ENCODE measurements at places on chromosomes 16 and 17.

- peak; percentile 19 for DNase-seq
Measured at GRCh38 chr17:48628649-48629410, 2.7 kb upstream of the HOXB9 start.

DNA sequence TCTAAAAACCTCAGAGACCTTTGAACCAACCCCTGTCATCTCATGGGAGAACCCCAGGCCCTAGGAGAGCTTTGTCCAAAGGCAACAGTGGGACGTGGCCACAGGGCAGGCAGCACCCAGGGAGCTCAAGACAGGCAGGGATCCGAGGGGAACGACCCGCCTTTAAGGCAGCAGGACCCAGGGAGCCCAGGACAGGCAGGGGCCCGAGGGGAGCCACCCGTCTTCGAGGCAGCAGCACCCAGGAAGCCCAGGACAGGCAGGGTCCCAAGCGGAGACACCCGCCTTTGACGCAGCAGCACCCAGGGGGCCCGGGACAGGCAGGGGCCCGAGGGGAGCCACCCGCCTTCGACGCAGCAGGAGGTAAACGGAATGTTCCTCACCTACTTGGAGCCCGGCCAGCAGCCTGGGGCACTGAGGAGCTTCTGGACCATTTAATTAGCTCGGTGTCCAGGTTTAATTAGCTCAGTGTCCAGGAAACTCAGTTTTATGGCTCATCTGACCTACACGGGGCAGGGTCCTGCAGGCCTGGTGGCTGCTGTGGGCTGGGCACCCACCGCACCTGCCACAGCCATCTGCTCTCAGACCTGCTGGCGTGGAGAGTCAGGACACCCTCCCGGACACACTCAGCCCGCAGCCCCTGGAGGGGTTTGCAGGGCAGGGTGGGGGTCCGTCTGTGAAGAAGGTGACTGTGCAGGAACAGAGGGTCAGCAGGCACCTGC is 24.4 kb downstream of the PIEZO1 start:
- DNase-seq, result no peak

- no peak for DNase-seq
Measured at GRCh38 chr16:80324371-80324770, 216.4 kb upstream of the DYNLRB2 start.

DNA sequence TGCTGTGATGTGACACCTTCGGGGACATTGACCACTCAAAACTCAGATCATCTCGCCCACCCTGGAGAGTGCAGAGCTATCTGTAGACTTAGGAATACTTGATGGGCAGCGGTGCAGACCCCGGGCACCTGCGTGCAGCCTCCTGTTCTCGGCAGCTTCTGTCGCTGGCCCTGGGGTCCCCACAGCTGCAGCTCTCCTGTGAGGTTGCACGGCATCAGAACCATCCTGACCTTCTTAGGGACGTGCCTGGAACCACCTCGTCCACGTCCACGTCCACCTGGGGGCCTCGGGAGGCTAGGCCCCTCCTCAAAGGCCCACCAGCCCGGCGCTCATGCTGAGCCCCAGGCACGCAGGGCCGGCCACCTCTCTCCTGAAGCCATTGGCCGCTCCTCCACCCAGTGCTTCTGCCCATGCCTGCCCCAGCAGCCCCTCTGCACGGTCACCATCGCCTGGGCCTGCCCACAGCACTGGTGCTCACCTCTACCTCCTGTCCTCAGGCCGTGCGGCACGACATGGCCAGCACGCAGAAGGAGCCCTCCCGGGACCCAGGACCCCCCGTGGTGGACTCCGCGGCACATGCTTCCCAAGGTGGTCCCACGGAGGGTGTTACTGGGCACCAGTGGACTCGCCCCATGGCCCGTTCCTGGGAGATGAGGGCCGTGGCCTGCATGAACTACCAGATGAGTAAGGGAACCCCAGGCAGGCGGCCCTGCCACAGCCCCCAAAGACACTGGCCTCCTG is 2.3 kb upstream of the WFIKKN1 start:
- DNase-seq, result no peak

DNA sequence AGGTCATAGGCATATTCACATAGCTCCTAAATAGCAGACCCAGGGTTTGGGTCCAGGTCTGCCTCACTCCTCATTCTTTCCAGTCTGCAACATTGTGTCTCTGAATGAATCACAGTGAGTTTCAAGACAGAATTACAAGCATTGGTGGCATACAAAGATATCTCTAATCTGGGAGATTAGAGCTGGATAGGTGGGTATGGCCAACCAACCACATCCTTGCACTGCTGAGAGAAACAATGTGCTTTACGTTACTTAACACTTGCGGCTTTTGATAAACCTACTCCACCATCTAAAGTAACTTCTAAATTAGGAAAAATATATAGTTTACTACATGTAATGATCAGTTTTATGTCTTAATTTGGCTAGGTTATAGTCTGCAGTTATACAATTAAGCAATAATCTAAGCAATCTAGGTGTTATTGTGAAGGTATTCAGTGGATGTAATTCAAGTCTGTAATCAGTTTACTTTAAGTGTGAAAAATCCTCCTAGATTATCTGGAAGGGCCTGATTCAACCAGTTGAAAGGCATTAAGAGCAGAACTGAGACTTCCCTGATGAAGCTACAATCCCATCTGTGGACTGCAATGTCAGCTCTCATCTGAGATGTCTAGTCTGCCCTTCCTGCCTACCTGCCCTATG is 26.7 kb downstream of the CDH11 start:
- DNase-seq, result no peak

DNA sequence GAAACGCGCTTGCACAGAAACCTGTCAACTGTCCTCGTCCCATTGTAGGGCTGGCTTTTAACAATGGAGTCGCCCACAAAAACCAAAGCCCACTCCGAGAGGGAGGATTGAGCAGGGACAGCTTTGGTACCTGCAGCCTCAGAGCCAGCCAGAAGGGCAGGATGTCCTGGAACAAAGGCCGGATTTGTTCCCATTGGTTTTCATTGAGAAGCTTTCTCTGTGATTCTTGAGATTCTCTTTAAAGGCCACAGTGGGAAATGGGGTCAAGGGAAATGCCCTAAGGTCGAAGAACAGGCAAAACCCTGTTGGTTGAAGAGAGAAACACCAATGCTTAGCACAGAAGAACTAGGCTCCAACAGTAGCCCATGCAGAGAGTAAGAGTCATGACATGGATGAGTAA is 65.4 kb downstream of the C16orf78 start:
- DNase-seq, result no peak

DNA sequence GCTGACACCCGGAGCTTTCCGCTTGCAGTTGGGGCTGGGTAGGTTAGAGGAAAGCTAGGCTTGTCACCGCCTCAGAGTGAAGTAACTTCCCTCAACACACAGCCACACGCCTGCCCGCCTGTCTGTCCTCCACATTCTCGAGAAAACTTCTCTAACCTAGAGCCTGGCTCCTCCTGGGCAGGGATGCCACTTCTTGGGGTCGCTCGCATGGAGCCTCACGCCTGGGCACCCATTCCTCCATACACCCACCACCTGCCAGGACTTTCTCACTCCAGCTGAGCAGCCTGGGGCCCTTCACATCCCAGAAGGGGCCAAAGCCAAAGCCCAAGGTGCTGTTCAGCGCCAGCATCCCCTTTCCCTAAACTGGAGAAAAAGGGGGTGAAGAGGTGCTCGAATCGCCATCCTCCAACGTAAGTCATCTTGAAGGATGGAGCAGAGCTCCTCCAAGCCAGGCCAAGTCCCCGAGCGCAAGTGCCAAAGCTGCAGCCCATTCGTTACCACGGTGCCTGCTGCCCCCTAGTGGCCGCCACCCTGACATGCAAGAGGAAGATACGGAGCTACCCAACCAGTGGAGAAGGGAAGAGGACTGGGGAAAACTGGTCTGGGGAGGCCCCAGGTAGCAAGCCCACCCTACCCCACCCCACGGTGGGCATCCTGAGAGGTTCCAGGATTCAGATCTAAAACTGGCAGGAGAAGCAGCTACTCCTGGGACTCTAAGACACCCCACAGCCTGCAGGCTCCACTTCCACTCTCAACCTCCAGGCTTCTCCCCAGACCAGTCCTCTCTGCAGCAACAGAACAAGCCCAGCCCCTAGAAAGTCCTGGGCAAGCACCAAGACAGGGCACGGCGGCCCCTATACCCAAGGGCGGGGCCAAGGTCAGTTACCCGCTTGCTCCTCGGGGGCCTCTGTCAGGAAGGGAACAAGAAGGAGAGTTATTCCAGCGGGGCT is 63.1 kb downstream of the MYO18A start:
- peak; percentile 88 for DNase-seq

DNA sequence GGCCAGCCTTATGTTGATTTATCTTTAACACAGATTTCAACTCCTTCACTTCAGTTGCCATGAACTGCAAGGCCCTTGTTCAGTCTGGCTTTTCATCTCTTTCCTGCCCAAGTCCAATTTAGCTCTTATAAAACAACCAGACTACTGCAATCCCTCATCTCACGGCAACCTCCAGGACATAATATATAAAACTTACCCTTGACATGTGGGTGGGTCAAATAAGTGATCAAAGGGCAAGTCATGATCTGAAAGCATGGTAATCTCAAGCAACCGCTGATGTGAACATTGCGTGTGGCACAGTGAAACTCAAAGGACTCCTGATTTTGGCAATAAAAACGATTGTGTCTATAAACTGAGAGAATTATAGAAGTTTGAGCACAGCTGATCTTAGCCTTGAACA is 364.6 kb downstream of the CDH13 start:
- DNase-seq, result no peak

- peak; percentile 33 for DNase-seq
Measured at GRCh38 chr17:10021272-10021984, 116.4 kb upstream of the RCVRN start.

- no peak for DNase-seq
Measured at GRCh38 chr17:66276328-66276937, 26.0 kb upstream of the PRKCA start.

- no peak for DNase-seq
Measured at GRCh38 chr17:68356520-68356919, 65.2 kb downstream of the ARSG start.

- DNase-seq, result no peak
Measured at GRCh38 chr16:77297996-77298395, 98.8 kb downstream of the SYCE1L start.

- DNase-seq, result no peak
Measured at GRCh38 chr16:49659356-49659755, 196.6 kb downstream of the ZNF423 start.

- DNase-seq, result no peak
Measured at GRCh38 chr16:71585318-71585703, 8.4 kb upstream of the TAT start.

DNA sequence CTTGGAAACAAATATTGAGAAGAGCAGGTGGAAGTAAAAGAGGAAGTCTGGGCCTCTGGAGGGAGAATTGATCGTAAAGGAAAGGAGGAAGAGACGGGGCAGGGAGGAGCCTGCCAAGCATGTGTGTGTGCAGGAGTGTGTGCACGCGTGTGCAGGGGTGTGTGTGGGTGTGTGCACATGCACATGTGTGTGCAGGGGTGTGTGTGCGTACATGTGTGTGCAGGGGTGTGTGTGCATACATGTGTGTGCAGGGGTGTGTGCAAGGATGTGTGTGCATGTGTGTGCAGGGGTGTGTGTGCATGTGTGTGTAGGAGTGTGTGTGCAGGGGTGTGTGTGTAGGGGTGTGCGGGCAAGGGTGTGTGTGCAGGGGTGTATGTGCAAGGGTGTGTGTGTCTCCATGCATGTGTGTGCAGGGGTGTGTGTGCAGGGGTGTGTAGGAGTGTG is 10.0 kb downstream of the CEP295NL start:
- DNase-seq, result no peak

DNA sequence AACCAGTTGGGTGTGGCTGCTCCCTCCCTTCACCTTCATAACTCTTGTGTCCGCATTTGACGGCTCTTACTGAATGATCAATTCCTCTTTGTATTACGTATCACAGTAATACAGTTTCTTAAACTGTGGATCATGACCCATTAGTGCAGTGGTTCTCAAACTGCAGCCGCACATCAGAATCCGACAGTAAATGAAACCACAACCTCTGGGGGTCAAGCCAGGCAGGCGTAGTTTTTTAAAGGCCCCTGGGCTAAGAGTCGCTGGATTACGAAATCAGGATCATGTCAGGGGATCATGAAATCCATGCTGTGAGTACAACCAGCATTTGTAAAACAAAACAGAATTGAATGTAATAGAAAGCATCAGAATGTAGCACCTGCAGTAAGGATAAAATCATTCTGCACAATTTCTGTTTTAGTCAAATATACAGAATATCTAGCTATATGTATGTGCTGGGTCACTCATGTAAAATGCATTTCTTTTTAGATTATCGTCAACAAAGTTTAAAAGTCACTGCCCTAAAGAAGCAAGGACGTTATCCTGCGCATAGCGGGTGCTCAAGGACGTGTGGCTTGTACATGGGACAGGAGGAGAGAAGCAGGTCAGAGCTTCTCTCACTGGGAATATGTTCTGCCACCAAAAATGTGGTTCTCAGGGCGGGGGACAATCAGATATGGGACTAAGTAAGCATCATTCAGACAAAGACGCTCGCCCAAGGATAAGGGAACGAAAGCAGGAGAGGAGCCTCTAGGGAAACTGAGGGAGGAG is 113.1 kb downstream of the ZFHX3 start:
- DNase-seq, result no peak

- DNase-seq, result no peak
Measured at GRCh38 chr17:37614391-37614790, 5.2 kb upstream of the SYNRG start.

DNA sequence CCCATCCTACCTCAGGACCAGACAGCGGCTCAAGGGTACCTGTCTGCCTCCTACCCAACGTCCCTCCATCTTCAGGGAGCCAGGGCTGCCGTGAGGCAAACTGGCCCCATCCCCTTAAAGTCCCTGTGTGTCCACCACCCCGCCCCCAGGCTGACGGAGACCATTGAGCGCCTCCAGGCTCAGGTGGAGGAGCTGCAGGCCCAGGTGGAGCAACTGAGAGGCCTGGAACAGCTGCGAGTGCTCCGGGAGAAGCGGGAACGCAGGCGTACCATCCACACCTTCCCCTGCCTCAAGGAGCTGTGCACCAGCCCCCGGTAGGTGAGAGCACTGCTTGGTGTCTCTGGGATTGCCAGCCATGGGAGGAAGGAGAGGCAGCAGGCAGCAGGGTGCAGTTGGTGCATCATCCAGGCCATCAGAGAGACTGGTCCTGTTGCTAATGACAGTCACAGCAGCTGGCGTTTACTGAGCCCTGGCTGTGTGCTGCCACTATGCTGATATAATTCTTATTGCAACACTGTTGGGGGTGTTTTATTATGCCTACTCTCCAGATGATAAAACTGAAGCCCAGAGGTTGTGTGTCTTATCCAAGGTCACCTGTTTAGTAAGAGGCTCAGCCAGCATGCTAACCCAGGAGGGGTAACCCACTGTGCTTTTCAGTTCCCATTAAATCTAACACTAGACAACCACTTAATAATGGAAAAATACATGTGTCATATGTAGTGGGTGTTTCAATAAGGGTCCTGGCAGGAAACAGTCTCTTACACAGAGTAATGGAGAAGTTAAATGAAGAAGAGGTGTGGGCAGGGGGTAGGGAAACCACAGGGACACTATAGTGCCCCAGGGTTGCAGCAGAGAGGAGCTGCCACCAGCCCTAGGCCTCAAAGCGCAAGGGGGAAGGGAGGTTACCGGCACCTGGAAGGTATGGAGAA is 10.3 kb upstream of the MRPL58 start:
- no peak for DNase-seq

- DNase-seq, result no peak
Measured at GRCh38 chr17:83151442-83152226, 72.2 kb downstream of the METRNL start.

Data from nephron progenitor cell (in vitro differentiated cells).